ENCODE measurements at places on chromosomes 12 and 14.

- no peak for DNase-seq
Measured at GRCh38 chr14:103544388-103545218, 15.6 kb downstream of the TRMT61A start.

DNA sequence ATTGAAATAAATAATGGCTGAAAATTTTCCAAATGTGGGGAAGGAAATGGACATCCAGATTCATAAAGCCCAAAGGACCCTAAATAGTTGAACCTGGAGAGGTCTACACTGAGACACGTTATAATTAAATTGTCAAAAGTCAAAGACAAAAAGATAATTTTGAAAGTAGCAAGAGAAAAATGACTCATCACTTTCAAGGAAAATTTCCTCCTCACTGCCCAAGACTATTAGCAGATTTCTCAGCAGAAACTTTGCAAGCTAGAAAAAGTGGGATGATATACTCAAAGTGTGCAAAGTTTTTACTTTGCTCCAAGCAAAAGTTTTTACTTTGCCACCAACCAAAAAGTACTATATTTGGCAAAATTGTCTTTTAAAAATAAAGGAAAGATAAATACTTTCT, 15.9 kb upstream of the KRT83 start:
- no peak for DNase-seq

DNA sequence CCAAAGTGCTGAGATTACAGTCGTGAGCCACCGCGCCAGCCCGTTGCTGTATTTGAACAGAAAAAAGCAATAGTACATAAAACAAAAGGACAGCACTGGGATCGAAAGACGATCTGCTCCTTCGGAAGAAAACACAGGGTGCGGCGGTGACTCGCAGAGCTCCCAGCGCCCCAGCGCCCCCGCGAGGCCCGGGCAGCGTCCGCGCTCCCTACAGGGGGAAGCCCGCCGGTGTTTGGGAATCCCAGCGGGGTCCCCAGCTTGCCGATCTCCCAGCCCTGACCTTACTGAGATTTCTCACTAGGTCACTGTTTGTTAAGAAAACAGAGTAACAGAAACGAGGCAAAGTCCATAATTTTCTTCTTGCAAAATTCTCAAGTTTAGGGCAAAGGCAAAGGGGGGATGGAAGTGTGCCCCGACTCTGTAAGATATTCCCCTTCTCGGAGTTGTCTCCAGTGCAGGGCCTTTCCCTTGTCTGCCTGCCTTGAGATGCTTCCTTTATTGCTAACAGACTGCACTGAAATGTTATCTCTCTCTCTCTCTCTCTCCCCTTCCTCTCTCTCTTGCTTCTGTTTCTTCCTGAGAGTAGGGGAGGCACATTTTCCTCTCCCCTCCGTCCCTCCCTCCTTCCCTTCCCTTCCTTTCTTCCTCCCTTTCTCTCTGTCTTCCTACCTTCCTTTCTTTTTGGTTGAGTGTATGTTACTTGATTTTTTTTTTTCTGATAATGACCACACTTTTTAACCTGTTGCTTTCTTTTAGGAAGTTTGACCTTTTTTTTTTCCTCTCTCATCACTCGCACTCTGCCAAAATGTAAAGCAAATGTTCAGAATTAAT, 91.9 kb downstream of the TMEM30B start:
- DNase-seq: peak; percentile 67

GRCh38 chr12:122834104-122834920, 945 bp upstream of the HIP1R start:
- peak; percentile 15 for DNase-seq

DNA sequence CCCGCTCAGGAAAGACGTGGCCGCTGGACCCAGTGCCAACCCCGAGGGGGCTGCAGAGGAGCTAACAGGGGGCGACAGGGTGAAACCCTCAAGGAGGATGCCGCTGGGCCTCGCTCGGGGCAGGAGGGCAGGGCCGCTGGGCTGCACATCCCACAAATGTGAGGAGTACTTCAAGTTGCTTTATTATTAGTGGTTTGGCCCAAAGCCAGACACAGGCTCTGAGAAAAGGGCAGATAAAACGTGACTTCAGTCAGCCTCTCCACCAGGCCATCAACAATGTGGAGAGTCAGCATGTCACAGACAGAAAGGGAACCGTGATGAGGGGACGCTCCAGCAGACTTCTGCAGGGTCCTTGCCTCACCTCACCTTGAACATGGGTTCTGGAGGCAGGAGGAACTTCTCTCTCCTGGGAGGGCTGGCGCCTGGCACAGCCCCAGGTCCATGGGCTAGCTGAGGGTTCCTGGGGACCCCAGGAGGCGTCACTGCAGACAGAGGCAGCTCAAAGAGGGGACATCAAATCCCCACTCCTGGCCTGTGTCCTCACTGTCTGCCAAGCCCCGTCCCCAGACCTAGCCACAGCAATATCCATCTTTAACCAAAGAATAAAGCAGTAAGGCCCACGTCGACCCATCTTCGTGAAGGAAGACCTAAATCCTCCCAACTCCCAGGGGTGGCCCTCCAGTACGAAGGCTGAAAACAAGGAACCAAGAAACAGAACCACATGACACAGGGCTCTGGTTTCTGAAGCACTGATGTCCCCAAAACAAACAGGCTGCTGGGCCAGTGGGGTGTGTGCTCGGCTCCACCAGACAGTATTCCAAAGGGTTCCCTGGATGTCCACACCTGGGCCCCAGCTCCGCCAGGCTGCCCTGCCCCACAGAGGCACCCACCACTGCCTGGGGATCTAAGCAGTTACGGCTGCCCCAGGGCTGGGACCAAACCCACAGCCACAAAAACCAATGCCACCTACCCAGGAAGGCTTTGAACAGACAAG, 35.1 kb downstream of the CCDC85C start:
- DNase-seq: no peak

- DNase-seq: no peak
Measured at GRCh38 chr12:129665414-129665813, 238.4 kb downstream of the TMEM132D start.

- DNase-seq: no peak
Measured at GRCh38 chr12:51200806-51201205, 17.1 kb downstream of the POU6F1 start.

DNA sequence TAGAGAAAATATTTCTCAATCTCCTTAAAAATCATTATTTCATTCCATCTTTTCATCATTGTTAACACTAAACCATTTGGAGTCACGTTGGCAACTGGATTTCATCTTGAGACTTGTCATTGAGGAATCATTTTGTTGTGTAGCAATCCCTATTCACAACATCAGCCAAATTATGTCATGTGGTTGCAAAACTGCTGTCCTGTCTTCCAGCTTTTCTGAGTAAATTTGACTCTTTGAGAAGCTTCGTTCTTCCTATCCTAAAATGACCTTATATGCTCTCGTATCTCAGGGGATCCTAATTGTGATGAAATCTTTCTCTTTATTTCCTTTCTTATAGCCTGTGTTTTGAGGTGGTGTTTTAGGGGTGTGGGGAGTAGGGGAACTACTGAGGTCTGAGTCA, 30.6 kb upstream of the KICS2 start:
- peak; percentile 81 for DNase-seq

GRCh38 chr12:69666798-69667197, 32.3 kb downstream of the BEST3 start:
- DNase-seq: no peak

GRCh38 chr12:103012884-103013283, 55.4 kb downstream of the ASCL1 start:
- DNase-seq: no peak

GRCh38 chr12:7797698-7798398, 8.6 kb downstream of the NANOG start:
- no peak for DNase-seq

GRCh38 chr12:612293-612692, 51.0 kb downstream of the NINJ2 start:
- no peak for DNase-seq

GRCh38 chr14:96077983-96078624, 38.9 kb downstream of the C14orf132 start:
- DNase-seq: no peak

GRCh38 chr12:70045036-70045435, 198.2 kb upstream of the CNOT2 start:
- no peak for DNase-seq

GRCh38 chr12:31370531-31371255, 44.7 kb upstream of the SINHCAF start:
- DNase-seq: peak; percentile 22

GRCh38 chr12:64385468-64385867, 5.1 kb downstream of the C12orf56 start:
- no peak for DNase-seq

- no peak for DNase-seq
Measured at GRCh38 chr12:26134540-26134939, 9.7 kb upstream of the BHLHE41 start.

DNA sequence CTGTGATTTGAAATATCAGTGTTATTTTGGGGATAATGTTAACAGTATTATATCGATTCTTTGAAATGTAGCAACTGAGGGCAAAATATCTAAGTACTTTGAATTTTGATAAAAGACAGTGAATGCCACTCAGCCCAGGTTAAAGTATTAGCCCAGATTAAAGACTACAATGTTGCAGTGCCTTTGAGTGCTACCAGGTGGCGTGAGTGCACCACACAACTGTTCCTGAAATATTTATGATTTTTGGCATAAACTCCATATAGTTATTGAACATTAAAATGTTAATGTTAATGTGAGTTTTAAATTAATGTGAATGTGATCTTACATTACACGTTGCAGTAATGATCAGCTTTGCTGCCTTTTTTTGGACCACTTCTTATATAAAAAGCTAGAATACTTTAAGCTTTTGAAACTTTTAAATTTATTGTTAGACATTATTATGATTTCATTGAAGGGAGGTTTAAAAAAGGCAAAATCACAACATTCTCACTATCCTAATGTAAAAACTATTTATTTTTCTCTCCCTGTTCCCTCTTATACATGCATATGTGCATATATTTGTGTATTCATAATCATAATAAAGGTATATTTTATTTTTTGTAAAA, 22.5 kb downstream of the MRPS35 start:
- DNase-seq: peak; percentile 19

- DNase-seq: no peak
Measured at GRCh38 chr12:81077686-81078441, at the start of gene ACSS3. ACSS3 (plus strand) TSS chr12:81078079; CDS start chr12:81078121, 42 bp downstream.

DNA sequence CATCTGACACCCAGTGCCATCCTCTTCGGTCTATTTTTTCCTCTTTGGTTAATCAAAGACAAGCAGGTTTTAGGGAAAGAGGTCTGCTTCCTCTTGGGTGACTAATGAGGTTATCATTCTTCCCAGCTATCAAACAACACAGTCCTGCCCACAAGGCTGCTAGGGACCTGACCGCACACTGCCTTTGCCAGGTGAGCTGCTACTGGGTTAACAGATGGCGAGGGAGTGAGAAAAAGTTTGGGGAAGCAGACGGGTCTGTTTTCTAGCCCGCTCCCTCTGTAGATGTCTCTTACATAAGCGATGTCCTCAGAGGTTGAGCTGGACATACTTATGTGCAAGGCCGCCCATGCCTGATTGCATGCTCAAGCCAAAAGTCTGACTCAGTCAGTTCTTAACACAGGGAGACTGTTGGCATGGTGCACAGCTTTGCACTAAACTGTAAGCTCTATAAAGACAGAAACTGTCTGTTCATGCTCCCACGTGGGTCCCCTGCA, 94.1 kb downstream of the SLC15A4 start:
- DNase-seq: no peak

GRCh38 chr14:81472096-81472800, 61.4 kb downstream of the SEL1L start:
- DNase-seq: no peak

DNA sequence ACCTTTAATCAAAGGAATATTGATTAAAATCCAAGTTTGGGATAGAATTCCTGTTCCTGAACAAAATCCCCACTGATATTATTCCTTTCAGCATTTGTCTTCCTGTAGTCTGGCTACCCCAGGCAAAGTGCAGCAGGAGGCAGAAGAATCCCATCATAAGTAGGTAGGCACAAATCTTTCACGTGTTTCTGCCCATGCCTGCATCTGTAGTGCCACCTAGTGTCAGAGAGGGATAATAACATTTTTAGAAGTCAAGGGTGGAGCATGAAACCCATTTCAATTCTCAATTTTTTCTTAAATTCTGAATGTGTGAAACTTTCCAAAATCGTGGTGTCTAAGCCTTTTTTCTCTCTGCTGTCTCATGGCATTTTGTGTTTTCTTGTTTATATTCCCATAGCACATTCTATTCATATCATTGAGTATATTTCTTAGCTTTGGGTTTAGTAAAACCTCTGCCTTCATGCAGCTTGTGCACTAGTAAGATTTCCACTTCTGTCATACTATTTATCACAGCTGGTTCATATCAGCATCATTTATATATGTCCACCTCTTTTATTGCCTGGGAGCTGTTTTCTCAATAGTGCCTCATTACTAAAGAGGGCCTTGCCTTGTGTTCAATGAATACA, 47.8 kb upstream of the RERG start:
- peak; percentile 56 for DNase-seq

Measured in inflammatory macrophage treated with lipopolysaccharide for 4 hours (primary cell).